ENCODE measurements at places on chromosomes 13 and 19. TPM values are rescaled to one million over a fixed set of nuclear protein-coding genes. Genes with fewer than 3 reads are reported as not detected.

GRCh38 chr13:27977476-27978300 lies 8.6 kb upstream of the CDX2 start:
- no peak for DNase-seq

- peak; percentile 61 for DNase-seq
Measured at GRCh38 chr19:55384131-55384919, at the start of gene TMEM238. TSS of gene TMEM238 (minus strand) at chr19:55384292. CDS start at chr19:55384259, 33 bp downstream.

DNA sequence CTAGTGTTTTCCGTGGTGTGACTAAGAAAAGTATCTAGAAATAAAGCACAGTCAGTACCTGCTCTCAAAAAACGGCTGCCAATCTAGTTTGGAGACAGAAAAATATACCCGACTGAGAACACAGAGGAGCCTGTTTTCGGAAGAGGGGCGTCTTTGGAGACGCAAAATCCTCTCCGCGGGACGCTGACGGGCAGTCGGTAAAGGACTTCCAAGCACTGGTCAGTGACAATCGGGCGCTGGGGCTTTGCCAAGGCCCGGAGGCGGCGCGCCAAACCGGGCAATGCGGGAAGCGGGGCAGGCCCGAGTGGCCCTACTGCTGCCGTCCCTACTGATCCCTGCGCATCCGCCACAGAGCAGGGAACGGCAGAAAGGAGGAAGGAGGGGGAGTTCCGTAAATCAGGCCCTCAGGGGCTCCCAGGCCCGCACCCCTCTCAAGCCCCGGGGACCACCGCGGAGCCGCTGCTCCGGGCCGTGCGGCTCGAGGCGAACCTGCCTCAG lies 588 bp upstream of the DPY19L3 start:
- DNase-seq, result no peak

- DNase-seq, result no peak
Measured at GRCh38 chr13:30567072-30567471, 50.6 kb upstream of the USPL1 start.

DNA sequence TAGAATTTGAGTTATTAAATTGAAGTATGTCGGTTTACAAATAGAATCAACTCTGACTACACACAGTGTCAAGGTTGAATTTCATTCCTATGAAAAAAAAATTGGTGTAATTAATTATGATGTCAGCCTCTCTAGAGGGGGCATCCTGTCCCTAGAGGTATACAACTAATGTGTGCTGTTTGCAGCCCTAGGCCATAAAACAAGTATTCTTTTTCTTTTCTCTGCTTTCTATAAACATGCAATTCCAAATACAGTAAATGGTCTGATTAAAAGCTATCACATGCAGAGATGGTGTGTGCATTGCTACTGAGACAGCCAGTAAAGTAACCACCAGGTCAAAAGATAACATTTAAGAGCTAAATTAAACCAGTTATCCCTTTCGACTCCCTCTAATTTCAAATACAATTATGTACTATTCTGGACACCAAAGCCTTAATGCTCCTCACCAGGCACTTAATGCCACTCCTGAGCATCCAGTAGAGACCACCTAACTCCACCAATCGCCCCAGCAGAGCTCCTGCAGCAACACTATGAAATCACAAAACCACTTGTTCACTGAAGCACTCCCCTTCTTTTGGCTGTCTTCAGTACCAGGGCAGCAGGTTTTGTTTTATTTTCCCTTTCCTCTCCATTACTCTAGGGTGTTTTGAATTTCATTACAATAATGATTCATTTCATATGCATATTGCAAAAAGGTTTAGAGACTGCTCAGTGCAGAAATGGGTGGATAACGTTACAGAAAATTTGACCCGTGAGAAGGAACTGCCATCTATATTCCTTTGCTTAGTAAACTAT lies 426.9 kb downstream of the PCDH9 start:
- no peak for DNase-seq

DNA sequence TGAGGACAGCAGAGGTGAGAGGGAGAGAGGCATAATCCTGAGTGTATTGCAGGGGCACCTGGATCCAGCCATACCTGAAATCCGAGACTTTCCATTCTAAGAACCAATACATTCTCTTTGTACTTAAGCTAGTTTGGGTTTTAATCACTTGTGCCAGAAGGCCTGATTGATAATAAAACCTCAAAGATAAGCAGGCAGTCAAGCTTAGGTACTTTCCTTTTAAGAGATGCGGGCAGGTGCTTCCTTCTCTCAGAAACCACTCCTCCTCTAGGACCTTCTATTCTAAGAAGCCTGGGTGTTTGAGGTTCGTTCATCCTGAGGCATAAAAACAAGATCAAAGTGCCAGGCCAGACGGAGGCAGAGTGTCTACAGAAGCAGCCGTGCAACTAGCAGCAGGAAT lies 22.2 kb downstream of the FAM187B start:
- DNase-seq, result peak; percentile 72

Gene LGALS14
- not detected for total RNA-seq

Gene PABPC3
- total RNA-seq, result 0.20 TPM

Measured in activated CD8-positive, alpha-beta memory T cell treated with anti-CD3 and anti-CD28 coated beads, Interleukin-2, amount 10 ng/mL, durations not matched to agents 7 days and 5 days (primary cell).